ENCODE measurements at places on chromosomes 7 and 10.

- DNase-seq = no peak
Observed at GRCh38 chr10:29865700-29866355, 193.6 kb downstream of the JCAD start.

DNA sequence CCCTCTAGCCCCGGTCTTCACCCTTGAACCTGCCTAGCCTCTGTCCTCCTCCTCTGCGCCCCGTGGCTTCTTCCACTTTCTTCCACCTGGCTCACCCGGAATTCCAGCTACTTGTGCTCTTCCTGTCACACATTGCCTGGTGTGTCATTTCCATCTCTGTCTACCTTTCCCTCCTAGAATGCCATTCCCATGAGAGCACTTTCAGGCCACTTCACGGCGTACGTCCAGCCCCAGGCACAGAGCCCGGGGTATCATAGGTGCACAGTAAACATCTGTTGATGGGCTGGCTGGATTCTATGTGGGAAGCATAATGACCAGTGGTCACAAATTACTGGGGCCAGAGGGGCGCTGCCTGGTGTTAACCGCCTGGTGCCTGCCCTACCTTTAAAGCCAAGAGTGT, 161.3 kb downstream of the CUX1 start:
- DNase-seq = no peak

- no peak for DNase-seq
Observed at GRCh38 chr7:88628363-88629085, 131.0 kb upstream of the ZNF804B start.

GRCh38 chr7:81710751-81711150, 59.1 kb downstream of the HGF start:
- DNase-seq = no peak

DNA sequence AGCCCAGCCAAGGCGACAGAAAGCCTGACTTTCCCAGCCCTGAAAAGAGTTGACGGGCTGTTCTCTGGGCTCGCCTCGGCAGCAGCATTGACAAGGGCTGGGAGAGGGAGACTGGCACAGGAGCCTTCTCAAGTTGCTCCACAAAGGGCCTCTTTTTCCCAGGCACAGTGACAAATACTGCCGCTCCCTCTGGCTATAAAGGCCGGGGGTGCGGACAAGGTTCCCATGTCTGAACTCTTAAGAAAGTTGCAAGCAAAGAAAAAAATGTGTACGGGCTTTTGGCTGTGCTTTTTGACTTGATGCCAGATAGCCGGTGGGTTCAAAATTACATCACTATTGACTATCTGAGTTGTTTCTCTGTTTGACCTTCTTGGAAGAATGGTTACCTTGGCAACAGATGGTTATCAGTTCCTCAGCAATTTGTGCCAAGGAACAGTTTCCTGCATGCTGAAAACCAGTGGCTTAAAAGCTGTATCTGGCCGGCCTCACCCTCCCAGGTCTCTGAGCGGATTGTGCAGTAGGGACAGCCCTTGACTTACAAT, 115.9 kb upstream of the EEPD1 start:
- no peak for DNase-seq
